Cerebellar cortex (tissue), 1 donor: ENCODE measurements at places on chromosomes 1 and 21.

DNA sequence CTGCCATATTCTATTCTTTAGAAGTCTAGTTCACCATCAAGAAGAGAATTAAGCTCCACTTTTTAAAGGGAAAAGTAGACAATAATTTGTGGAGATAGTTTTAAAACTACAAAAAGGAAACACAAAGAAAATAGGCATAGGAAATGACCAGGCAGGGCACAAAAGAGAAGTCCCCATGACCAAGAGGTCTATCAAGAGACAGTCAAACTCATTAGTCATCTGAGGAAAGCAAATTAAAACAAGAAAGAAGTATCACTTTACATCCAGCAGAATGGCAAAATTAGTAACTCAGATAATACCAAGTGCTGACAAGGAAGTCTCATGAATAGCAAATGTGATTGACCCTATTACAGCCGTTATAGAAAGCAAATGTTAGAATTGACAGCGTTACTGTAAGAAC is 243.7 kb upstream of the SNX7 start:
- no peak for DNase-seq

DNA sequence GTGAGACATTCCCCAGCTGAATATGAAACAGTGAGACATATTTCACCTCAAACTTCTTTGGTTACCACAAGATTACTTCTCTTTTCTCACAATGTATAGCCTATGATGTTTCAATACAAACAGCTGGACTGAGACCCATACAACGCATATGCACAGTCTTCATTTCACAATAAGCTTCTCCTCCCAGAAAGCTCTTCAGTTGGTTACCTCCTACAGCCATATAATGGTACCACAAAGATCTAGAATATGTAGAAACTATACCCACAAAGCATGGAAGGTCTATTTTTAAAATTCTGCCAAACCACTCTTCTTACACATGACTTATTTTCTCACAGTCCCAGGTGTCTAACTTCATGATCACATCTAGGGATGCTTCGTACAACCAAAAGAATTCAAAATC is 70.8 kb downstream of the JAK1 start:
- DNase-seq: no peak

DNA sequence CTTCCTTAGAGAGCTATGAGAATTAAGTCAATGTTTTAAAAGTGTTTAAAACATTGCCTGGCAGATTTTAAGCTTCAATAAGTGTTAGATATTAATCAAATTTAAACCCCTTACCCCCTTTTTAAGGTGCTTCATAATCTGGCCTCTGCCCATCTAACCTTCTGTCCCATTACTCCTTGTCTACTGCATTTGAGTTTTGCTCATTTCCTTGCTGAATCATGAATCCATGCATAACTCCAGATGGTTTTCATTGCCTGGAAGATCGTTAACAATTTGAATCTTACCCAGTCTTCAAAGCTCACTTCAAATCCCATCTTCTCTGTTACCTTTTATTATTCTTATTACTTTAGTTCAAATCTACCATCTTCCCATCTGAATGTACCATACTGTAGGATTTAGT is 4.6 kb downstream of the HJV start:
- no peak for DNase-seq

DNA sequence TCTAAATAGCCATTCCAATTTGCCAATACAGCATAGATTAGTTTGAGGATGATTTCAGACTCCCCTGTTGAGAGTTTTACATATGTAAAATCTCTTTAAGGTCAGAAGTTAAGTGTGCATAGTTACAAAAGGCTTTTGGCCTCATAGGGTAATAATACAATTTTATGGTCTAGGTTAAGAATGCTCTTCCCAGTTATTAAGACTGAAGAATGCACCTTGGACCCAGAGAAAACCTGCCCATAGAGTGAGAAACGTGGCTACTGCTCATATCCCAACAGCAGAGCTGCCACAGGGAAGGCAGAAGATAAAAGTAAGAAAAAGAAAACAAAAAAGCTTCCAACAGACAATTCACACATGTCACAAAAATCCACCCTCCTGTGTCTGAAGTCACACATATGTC is 255.9 kb downstream of the LMO4 start:
- DNase-seq: no peak

DNA sequence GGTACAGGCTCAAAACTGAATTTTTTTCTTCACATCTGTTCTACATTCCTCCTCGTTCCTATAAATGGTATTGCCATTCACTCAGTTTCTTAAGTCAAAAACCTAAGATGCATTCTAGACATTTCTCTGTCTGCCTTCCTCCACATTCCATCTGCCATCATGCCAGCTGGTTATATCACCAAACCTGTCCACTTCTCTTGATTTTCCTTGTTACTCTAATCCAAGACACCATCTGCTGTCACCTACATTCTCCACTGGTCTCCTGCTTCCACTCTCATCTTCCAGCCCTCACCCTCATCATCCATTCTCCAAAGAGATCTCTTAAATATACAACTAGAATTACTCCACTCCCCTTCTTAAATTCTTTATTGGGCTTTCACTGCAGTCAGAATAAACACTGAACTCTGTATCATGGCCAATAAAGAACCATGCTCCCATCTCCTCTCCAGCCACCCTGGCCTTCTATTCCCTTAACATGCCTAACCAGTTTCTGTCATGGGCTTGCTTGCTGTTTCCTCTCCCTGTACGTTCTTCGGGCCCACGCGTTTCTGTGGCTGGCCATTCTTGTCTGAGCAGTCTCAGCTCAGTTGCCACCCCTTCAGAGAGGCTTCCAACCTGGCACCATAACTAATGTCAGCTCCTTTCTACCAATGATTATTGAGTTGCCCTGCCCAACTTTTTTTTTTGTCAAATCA is 278.3 kb downstream of the ST6GALNAC3 start:
- peak; percentile 53 for DNase-seq

DNA sequence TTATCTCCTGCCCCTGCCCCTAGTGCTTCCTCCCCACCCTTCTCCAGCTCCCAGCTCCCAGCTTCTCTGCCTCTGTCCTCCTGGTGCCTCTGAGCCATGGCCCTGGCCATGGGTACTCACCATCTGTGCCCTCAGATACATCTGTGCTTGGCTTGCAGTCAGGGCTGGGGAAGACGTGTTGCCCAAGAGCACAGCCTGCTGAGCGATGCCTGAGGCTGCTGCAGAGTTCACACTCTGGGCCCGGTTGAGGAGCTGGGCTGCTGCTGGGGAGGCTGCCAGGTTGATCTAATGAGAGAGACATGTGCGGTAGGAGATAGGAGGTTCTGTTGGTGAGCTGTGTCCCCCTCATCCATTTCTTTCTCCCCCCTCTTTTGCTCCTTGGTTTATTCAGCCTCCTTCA is 49.4 kb upstream of the A3GALT2 start:
- peak; percentile 71 for DNase-seq

- DNase-seq: no peak
Measured at GRCh38 chr1:30008998-30009657, 714.3 kb downstream of the MATN1 start.

GRCh38 chr1:31397360-31398095 is 15.5 kb upstream of the SERINC2 start:
- DNase-seq: no peak

- no peak for DNase-seq
Measured at GRCh38 chr1:219405531-219406331, 207.2 kb downstream of the ZC3H11B start.

DNA sequence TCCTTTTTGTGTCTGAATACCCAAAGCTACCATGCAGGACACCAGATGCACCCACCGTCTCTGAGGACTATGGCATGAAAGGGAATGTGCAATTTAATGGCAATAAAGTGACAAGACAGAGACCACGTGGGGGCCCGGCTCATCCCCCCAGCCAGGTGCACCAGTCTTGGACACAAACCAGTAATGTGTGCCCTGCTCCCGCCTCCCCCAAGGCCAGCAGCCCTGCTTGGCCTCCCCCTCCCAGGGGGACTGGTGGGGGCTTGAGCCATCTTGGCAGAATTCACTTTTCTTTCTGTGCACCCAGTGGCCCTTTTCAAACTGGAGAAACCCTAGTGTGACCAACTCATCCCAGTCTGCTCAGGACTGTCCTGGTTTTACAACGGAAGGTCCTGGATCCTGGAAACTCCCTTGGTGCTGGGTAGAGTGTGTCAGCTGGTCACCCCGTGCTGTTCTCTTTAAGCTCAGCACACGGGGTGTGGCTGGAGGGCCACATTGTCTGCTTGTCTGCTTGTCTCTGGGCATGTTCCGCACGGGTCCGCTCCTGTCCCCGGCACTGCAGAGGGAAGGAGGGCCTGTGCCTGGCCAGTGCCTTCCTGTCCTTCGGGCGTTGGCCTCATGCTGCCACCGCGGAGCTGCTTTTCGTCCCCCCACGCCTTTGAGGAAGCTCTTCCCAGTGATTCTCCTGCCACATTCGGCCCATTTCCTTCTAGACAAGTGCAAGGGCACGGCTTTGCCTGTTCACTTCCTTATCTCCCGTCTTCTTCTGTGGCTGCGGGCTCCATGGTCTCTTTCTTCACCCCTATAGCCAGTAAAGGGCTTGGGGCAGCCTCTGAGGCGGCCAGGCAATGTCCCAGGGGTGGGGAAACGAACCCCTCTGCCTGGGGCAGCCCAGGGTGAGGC is 45.8 kb upstream of the TTC34 start:
- no peak for DNase-seq

- DNase-seq: no peak
Measured at GRCh38 chr1:25028907-25029599, 99.0 kb upstream of the RUNX3 start.

DNA sequence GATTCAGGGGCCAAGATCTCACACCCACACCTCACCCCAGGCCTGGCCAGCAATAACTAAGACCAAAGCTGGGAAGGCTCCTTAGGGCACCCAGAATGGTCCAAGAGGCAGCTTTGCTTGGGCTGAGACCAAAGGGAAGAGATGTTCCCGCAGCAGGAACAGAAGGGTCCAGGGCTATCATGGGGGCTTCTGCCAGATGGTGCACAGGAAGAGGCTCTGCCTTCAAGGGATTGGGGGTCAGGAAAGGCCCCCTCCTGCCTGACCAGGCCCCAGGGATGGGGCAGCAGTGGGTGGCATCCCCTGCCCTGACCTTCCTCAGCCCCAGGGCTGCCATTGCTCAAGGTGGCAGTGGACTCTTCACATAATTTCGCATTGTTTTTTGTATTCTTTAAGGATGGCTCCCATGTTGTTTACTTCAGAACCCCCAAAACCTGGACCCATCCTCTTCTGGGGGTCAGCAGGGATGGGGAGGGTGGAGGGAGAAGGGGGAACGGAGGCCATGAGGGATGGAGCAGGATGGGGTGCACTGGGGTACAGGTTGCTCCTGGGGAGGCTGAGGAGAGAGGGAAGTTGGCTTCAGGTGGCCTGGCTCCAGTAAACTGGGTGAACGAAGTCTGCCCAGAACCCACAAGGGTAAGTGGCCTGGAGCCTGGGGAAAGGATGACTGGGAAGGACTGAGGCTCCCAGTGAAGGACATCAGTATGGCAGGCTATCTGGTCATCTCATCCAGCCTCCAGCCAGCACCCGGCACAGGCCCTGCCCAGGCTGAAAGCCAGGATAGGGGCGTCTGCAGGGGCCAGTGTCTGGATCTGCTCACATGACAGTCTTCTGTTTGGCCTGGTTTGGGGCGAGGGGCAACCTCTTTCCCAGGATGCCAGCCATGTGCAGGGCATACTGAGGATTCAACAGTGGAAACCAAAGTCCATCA is 2.6 kb upstream of the NADK start:
- no peak for DNase-seq

DNA sequence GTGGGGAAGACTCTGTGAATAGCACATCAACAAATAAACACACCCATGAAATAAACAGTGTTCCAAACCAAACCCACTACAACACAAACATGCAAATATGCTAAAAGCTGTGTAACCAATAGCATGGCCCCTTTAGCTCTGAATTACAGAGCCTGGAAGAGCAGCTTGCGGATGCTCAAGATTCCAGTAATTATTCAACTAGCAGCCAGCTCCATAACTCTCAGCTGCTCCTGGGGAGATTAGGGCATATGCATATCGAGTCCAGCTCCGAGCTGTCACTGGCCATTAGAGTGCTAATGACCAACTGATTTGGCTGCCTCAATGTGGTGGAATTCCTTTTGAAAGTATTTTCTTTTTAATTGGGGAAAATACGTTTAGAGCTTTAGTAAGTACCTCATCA is 207.1 kb downstream of the HHAT start:
- DNase-seq: peak; percentile 43

- DNase-seq: no peak
Measured at GRCh38 chr1:248748211-248748610, 7.3 kb downstream of the LYPD8 start.

- DNase-seq: no peak
Measured at GRCh38 chr21:28487455-28488070, 505.1 kb downstream of the LTN1 start.

DNA sequence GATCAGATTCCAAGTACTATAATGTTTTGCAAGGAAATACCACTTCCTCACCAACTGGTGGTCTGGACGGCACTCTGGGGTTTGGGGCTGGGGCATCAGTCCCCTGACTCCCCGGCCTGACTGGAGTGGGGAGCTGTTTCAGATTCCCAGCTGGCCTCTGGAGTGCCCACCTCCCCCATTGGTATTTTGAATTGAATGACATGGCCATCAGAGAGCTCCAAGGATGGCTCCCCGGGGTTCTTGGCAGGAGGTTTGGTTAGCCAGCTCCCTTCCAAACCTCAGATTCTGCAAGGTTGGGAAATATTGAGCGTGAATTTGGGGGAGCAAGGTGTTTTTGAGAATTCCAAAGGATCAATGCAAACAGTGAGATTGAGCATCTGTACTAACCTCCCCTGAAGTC is 2.2 kb upstream of the INAVA start:
- DNase-seq: no peak

- DNase-seq: no peak
Measured at GRCh38 chr1:230427094-230427876, 1.2 kb upstream of the PGBD5 start.

DNA sequence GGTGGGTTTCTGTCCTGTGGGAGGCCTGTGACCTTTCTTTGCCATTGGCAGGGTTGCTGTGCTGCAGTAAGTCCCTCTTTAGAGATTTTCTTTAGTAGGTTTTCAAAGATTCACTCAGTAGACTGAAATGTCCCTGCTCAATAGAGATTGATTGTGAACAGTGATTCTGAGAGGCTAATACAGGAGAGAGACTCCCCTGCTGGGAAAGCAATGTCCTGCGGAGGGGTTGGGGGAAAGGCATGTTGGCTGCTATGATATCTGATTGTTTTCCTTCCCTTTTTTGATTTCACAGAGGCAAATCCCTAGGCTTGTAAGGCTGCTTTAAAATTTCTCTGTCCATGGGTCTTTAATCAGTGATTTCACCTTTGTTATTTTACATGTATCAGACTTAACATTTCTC is 589.9 kb downstream of the ADGRL2 start:
- DNase-seq: no peak

GRCh38 chr1:215567491-215568298 is 591 bp downstream of the KCTD3 start:
- peak; percentile 78 for DNase-seq

DNA sequence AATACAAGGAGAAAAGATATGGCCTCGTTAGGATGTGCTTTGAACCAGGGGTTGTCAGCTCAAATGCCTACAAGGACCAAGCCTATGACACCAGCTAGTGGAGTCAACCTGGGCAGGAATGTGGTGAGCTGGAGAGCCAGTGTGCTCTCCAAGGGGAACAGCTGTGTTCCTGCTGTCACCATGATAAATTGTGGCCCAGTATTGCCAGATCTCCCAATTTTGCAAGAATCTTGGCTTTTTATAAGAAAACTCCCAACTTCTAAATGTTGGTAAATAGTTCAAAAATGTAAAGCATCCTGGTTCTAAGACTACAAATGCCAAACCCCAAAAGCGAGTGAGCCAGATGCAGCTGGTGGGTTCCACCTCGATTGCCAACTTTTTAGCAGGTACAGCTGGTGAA is 391.1 kb downstream of the PLPP3 start:
- DNase-seq: no peak
